ENCODE measurements at places on chromosomes 12 and 14.
A peak's percentile ranks its signal among the peaks of the same experiment; 100 is the strongest.

- no peak for ATAC-seq
These were observed 265.1 kb upstream of the SFSWAP start for GRCh38 chr12:131445795-131446194.

DNA sequence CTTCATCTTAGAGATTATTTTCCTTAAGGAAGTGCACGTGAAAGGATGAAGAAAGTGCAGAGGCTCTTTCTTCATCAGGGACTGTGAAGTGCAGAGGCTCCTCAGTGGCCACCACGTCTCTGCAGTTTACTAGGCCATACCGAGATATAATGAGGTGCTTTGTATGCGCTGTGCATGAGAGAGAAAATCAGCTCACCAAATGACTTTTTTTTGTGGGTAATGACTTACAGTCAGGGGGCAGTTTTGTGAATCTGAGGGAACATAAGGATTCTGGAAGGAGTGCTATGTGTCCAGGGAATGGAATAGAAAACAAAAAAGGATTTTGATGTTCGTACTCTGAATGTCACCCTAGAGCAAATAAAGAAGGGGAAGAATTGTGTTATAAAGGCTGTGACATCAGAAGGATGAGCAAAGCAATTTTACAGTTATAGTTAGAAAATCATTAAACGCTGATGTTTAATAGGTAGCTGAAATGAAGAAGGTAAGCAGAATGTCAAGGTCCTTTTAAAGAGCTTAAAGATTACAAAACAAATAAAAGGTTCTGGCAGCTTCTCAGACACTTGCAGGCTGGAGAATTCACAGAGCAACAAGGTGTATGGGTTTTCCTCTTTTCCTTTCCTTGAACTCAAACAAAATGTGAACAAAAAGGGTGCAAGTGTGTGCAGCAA is 247.5 kb upstream of the NOVA1 start:
- ATAC-seq = no peak

GRCh38 chr14:49907186-49907585 is 14.3 kb downstream of the ARF6 start:
- ATAC-seq = peak; percentile 36

GRCh38 chr12:75814851-75815754 is 216.5 kb downstream of the PHLDA1 start:
- peak; percentile 88 for ATAC-seq

GRCh38 chr12:126811391-126811790 is 1455.6 kb upstream of the TMEM132C start:
- no peak for ATAC-seq

GRCh38 chr14:30291216-30291615 is 267.7 kb upstream of the G2E3 start:
- no peak for ATAC-seq

GRCh38 chr14:29169408-29169807 is 402.8 kb downstream of the FOXG1 start:
- no peak for ATAC-seq

DNA sequence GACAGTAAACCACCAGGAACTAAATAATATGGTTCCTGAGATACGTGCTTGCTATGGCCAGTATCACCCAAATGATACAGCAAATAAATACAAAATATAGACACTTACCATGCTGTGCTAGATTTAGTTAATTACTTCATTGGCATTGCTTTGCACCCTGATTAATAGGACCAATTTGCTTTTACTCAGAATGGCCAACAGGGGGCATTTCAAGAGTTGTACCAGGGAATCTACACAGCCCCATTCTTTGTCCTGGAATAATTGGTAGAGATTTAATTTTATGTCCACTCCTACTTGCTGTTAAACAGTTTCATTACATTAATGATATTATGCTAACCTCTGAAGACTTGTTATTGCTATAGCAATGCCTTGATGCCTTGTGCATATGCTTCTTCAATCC is 280.8 kb downstream of the RERGL start:
- no peak for ATAC-seq

- ATAC-seq = no peak
These were observed 48.5 kb upstream of the ARHGAP5 start for GRCh38 chr14:32028599-32028998.

GRCh38 chr12:42705863-42706262 is 116.3 kb upstream of the PRICKLE1 start:
- ATAC-seq = no peak

- peak; percentile 77 for ATAC-seq
These were observed 76.2 kb downstream of the PDZRN4 start for GRCh38 chr12:41264281-41264680.

GRCh38 chr14:99945732-99946651 is 119.2 kb upstream of the EVL start:
- ATAC-seq = no peak

DNA sequence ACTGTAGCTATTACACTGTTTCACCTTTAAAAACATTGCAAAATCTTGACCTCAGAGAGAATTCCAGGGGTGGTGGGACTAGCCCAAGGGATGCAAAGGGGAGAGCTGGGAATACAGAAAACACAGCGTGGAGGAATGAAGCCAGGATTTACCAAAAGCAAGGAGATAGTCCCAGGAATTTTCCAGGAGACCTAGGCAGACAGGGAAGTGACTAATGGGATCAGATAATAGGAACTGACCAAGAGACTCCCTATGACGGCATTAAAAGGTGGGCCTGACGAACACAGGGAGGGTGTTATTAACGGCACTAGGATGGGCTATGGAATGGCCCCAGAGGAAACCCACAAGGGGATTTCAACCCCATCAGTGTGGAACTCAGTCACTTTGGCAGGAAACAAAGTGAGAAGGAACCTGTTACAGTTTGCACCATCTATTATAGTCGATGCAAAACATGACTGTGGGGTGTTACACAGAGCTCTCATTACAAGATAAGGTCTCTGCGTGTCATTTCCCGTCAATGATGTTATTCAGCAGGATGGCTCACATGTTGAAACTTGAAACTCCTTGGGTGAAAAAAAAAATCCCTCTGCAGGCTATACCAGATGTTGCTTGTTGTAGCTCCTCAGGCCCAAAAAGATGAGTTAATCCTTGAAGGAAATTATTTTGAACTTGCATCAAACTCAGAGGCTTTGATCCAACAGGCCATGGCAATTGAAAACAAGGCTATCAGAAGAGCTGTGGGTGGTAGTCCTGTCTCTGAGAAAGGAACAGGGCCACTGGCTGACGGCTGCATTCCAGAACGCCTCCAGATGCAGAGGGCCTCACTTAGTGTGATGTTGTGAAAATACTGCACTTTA is 58.7 kb downstream of the DRAM1 start:
- ATAC-seq = peak; percentile 85

DNA sequence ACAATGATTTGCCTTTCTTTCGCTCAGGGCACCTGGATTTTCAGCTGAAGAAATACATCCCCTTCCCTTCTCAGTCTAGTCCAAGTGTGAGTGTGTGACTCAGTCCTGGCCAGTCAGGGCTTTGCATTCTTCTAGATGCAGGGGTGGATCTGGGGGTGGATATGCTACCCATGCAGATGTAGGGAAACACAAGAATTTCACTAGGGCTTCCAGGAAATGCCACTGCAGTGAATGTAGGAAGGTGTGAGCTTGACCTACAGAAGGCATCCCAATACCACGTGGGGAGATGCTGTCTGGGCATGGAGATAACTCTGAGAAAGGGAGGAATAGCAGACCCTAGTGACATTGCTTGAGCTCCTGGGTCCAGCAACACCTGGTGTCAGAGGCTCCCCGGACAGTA is 404.2 kb downstream of the GLT1D1 start:
- no peak for ATAC-seq

GRCh38 chr12:112573141-112573540 is 154.4 kb downstream of the PTPN11 start:
- no peak for ATAC-seq

DNA sequence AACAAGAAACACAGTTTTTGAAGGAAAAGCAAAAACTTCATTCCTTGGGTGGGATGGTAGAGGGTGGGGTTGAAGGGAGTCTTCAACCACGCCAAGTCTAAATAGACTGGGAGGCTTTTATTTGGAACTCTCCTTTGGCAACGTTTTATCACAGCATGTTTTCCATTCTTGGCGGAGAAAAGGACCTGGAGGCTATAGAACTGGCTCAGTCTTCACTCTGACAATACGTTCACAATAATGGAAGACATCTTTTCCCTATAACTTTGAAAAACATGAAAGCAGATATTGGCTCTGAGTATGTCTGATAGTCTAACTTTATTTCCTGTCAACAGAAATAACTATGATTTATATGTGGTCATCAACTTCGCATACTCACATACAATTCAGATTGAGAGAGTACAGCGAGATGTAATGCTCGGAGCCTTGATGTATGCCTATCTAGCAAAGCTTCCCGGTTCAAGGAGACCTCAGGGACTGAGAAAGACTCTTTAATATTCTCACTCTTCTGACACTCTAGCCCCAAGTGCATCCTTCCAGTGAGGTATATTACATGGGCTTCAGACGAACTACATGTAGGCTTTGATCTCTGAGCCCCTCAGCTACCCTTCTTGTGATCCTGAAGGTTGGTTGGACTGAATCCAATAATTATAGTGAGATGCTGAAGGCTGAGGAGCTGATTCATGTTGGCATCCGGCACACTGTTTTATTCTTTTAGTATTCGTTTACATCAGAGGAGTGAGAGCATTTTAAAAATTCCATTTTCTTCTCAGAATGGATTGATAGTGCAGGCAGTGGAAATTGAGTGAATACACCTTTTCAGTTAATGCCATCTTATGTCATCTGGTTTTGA is 14.0 kb downstream of the TMEM30B start:
- ATAC-seq = peak; percentile 56

GRCh38 chr14:102616799-102617198 is 24.4 kb downstream of the RCOR1 start:
- ATAC-seq = no peak

GRCh38 chr14:101791919-101792572 is 30.5 kb downstream of the PPP2R5C start:
- peak; percentile 56 for ATAC-seq

DNA sequence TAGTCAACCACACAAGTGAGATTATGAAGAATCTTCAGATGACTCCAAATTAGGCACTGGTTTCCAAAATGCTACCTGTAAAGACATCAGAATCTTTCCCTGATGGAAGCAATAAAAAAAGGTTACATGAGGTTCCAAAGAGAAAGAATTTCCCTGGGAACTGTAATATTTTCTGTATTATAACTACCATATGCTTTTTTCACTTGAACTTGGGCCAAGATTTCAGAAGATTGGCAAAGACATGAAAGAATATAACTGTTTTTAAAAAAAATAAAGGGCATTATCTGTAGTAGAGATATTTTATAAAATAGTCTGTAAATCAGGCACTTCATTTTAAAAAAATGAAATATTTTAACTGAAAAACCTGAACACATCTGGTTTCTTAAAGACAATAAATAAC is 12.9 kb downstream of the HECTD1 start:
- ATAC-seq = peak; percentile 10

DNA sequence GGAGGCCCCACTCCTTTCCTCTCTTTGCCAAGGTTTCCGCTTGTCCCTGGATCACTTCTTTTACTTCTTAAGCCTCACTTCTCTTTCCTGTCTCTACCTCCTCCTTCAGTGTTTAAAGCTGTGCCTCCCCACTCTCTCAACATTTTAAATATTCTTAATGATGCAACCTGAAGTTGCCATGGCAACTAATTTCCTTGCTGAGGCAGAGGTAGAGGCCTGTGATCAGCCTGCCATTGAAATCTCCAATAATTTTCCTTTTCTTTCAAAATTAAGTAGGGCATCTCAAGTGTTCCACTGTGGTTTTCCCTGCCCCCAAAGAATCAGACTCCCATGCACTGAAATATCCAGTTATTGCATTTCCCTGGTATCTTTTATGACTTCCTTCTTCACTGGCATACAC is 108.6 kb upstream of the VRK1 start:
- ATAC-seq = no peak

GRCh38 chr12:109606320-109607028 is 32.9 kb downstream of the MVK start:
- ATAC-seq = peak; percentile 55

GRCh38 chr12:96274331-96274730 is 80.2 kb downstream of the ELK3 start:
- ATAC-seq = peak; percentile 84

DNA sequence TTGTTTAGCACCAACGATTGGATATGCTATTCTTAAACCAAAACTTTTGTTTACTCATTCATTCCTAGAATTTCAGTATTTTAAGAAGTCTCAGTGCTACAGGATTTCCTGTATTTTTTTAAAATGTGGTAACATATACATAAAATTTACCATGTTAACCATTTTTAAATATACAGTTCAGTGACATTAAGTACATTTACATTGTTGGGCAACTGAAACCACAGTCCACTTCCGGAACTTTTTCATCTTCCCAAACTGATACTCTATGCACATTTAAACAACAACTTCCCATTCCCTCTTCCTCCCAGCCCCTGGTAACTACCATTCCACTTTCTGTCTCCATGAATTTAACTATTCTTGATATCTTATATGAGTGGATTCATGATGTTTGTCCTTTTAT is 30.3 kb downstream of the PDE3A start:
- ATAC-seq = no peak

- no peak for ATAC-seq
These were observed 51.9 kb upstream of the ATF7IP start for GRCh38 chr12:14313379-14314138.

GRCh38 chr12:56337753-56338251 is 882 bp upstream of the IL23A start:
- no peak for ATAC-seq

DNA sequence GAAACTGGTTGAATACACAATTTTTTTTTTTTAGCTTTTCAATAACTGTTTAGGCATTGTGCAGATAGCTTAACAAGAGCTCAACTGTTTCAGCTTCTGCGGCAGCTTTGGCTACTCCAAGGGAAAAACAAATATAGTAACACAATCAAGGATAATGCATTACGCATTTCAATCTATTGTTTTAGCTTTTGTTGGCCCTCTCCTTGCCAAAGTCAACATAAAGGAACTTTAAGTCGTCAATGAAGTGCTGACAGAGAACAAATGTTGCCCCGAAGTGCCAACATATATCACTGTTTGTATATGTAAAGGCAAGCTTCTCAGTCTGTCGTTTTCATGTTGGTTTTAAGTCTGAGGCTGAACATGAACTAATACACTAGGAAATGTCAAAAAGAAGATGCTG is 1087.4 kb upstream of the FLRT2 start:
- ATAC-seq = no peak

DNA sequence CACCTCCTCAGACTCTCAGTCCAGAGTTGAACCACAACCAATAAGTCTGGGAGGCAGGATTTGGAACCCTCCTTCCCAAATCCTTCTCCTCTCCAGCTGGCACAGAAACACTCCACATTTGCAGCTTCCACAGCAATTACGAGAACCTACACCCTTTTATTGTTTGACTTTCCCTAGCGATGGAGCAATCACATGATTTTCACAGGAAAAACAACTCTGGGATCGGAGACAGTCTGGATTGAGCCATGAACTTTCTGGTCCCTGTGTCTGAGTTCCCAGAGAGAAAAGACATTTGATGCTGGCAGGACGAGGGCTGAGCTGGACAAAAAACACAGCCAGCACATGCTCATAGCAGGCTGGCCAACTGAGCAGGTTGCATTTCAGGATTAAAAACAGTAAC is 49.0 kb upstream of the STON2 start:
- ATAC-seq = no peak

GRCh38 chr14:89137526-89138163 is 279.4 kb downstream of the FOXN3 start:
- peak; percentile 99 for ATAC-seq

GRCh38 chr12:109460538-109460937 is 16.6 kb downstream of the KCTD10 start:
- ATAC-seq = no peak

GRCh38 chr12:66041651-66042363 is 88.7 kb downstream of the LLPH start:
- ATAC-seq = no peak
